Cardiac muscle cell (in vitro differentiated cells and primary cell): ENCODE measurements at places on chromosomes 5 and 9. TPM values are rescaled to one million over a fixed set of nuclear protein-coding genes. Genes with fewer than 3 reads are reported as not detected.
A peak's percentile ranks its signal among the peaks of the same experiment; 100 is the strongest.

- DNase-seq = peak; percentile 93
- no peaks in the 10 kb centered on the region for H3K27me3 ChIP-seq
- H3K27ac ChIP-seq = peak overlapping the region; percentile 73
These were observed 212.8 kb downstream of the NXNL2 start for GRCh38 chr9:88747768-88748167.

DNA sequence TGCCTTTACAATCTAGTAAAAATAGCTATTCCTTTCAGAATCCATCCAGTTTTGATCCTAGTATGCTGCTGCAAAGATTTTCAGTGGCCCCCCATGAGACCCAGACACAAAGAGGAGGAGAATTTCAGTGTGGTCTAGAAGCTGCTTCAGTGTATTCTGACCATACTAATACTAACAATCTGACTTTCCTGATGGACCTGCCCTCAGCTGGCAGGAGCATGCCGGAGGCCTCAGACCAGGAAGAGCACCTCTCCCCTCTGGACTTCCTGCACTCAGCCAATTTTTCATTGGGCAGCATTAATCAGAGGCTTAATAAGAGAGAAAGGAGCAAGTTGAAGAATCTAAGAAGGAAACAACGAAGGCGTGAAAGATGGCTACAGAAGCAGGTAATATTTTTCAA lies 48.5 kb downstream of the RNF180 start:
- no peaks in the 10 kb centered on the region for H3K36me3 ChIP-seq
- no peak overlapping the region for H3K4me3 ChIP-seq
- peak overlapping the region; percentile 53 for H3K27ac ChIP-seq
- peaks cover 9% of the 10 kb centered on the region for H3K4me1 ChIP-seq
- no peaks in the 10 kb centered on the region for H3K27me3 ChIP-seq
- no peak for DNase-seq

DNA sequence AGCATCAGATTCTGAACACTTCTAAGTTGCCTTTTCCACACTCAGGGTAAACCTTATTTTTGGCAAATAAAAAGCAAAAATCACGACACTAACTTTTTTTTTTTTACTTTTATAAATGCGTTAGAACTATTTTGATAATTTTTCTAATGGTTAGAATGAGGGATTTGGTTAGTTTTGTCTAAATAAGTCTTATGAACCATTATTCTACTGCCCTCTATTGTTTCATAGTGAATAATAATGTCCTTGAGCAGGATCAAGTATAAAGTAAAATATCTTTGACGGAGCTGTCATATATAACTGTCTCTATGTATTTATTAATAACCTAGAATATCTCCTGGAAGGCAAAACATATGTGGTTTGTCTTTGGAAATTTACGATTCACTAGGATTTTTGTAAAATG lies 631.8 kb downstream of the GABRG2 start:
- DNase-seq = no peak
- H3K27ac ChIP-seq = no peak overlapping the region
- H3K4me1 ChIP-seq = no peaks in the 10 kb centered on the region

SPINK6 gene
- total RNA-seq = not detected in 2 replicates

DNA sequence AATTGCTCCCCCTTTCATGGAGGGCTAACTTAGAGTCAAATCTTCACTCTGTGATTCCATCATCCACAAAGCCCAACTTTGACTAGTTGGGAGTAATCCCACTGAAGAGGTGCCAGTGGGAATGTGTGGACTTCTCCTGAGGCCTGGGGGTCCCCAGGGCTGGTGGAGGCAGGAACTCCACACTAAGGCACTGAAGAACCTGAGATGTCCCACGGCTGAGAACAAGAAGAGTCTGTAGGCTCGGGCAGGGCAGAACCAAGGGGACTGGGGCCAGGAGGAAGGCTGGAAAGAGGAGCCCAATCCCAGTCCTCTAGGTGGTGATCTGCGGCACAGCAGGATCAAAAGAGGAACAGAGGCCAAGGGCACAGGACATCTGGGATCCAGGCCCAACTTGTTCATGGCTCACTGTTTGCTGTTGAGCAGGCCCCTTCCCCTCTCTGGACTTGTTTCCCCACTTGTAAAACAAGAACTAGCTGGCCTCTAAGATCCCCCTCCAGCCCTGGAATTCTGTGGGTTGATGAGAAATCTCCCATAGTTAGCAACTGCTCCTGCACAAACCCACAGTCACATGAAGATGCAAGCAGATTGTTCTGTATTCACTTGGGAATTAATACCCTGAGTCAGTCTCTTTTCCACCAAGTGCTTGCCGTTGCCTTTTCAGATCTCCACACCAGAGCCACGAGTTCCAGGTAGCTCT lies 32.7 kb upstream of the ALDH1B1 start:
- no peak for DNase-seq
- peaks cover 6% of the 10 kb centered on the region for H3K4me1 ChIP-seq
- H3K36me3 ChIP-seq = no peaks in the 10 kb centered on the region
- H3K27ac ChIP-seq = no peak overlapping the region
- no peaks in the 10 kb centered on the region for H3K27me3 ChIP-seq

- no peaks in the 10 kb centered on the region for H3K36me3 ChIP-seq
- DNase-seq = no peak
- no peaks in the 10 kb centered on the region for H3K27me3 ChIP-seq
- H3K4me1 ChIP-seq = peaks cover 38% of the 10 kb centered on the region
- H3K4me3 ChIP-seq = no peak overlapping the region
These were observed 296.7 kb upstream of the PANK3 start for GRCh38 chr5:168875832-168876231.

DNA sequence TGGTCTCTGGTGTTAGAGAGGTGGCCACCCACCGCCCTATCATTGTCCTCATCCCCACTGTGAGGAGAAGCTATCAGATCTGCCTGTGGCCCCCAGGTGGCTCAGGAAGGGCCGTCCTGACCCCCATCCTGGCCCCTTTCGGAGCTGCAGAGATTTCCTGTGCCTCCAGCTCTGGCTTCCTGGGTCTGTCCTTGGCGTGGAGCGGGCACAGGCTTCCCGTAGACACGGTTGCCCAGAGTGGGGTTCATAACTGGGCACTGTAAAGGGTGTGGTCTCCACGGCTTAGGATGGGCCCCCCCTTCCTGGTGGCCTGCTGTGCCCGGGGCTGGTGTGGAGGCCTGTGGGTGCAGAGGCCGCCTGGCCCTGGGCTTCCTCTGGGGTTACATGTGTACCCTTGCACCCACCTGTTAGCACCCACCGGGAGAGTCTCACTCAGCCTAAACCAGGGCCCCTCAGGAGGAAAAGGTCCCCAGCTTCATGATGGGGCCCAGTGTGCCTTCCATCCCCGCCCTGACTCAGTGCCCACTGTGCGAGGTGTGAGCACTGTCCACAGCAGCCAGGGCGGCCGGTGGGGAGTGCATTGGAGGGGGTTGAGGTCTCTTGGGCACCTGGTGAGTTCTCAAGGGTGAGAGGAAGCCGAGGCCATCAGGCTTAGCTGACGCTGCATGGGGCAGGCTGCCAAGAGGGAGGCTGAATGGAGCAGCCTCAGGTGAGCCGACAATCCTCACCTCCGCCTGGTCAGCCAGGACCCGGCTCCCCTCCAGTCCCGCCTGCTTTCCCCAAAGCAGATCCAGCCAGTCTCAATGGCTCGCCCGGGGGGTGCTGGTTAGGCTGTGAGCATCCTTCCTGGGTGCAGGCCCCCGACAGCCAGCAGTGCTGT lies 15.3 kb upstream of the AJM1 start:
- H3K4me3 ChIP-seq = no peak overlapping the region
- peaks cover 31% of the 10 kb centered on the region for H3K36me3 ChIP-seq
- DNase-seq = no peak
- H3K4me1 ChIP-seq = no peaks in the 10 kb centered on the region
- no peaks in the 10 kb centered on the region for H3K27me3 ChIP-seq

DNA sequence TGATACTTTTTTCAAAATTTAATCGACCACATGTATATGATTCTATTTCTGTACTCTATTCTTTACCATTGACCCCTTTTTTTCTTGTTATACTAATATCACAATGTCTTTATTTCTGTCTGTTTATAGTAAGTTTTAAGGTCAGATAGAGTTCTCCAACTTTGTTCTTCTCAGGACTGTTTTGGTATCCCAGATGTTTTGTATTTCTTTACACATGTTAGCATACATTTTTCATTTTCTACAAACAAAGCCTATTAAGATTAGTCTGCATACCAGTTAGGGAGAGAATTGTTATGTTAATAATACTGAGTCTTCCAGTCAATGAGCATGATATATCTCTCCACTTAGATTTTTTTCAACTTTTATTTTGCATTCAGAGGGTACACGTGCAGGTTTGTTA lies 8.2 kb upstream of the CAMK4 start:
- H3K36me3 ChIP-seq = no peaks in the 10 kb centered on the region
- no peak for DNase-seq
- no peaks in the 10 kb centered on the region for H3K4me1 ChIP-seq
- no peaks in the 10 kb centered on the region for H3K27me3 ChIP-seq

DNA sequence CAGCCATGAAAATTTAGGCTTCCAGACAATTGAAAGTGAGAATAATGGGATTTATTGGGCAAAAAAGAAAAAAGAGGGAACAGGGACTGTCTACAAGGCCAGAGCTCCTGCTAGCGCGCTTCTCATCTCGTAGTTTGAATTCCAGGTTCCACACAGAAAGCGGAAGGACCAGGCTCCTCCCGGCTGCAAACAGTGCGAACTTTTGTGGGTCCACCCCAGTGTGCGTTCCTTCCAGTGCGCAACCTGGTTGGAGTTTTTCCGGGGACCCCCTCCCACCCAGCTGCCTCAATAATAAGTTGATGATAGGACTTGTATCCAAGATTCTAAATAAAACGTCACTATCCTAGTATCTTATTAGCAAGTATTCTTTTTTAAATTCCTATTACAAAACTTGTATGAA lies 467.7 kb upstream of the TUSC1 start:
- DNase-seq = no peak
- H3K36me3 ChIP-seq = no peaks in the 10 kb centered on the region
- H3K4me1 ChIP-seq = no peaks in the 10 kb centered on the region
- no peaks in the 10 kb centered on the region for H3K27me3 ChIP-seq
- no peak overlapping the region for H3K4me3 ChIP-seq

DNA sequence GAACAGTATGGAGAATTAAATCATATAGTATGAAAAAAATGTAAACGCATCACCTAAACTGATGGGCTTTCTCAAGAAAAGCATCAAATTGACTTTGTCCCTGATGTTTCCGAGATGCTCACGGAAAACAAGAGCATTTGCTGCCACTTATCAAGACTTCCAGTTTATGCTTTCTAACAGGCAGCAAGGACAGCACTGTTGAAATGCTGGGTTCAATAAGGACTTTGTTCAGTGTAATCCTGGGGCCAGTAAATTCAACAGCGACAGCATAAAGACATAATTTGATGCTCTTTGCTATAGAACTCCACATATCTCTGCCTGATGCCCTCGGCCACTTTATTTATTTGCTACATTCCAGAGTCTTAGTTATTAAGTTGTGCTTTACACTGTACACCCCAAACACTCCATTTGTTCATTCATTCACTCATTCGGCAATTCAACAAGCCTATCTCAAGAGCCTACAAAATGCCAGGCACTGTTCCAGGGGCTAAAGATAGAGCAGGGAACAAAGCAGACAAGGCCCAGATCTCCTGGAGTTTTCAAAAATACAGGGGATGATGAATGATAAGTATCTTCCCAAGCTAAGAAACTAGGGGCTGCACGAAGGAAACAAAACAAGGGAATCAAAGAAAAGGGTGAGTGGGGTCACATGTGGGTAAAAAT lies 294.6 kb downstream of the ZNF608 start:
- H3K27me3 ChIP-seq = no peaks in the 10 kb centered on the region
- H3K36me3 ChIP-seq = no peaks in the 10 kb centered on the region
- peak overlapping the region; percentile 80 for H3K27ac ChIP-seq
- H3K4me3 ChIP-seq = no peak overlapping the region
- DNase-seq = peak; percentile 11

GRCh38 chr5:151740958-151741373 lies 17.5 kb downstream of the ATOX1 start:
- no peak for DNase-seq
- H3K27ac ChIP-seq = no peak overlapping the region
- H3K4me1 ChIP-seq = peaks cover 8% of the 10 kb centered on the region
- peaks cover 3% of the 10 kb centered on the region for H3K36me3 ChIP-seq

DNA sequence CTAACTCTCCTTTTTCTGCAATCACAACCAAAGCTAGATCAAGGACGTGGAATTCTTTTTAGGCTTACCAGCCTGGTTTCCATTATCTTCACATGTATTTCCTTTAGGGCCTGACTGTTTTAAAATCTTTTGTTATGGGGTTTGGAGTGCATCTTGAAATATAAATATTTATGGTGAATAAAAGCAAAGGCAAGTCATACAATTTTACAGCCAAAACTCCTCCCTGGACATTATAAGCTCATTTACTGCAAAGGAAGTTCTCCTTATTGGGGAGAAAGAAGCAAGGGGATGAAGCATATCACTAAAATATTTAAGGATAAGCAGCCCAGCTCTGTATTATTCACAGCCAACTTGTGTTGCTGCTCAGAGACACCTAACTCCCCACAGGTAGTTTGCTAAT lies 132.2 kb upstream of the TARS1 start:
- DNase-seq = no peak
- H3K27me3 ChIP-seq = no peaks in the 10 kb centered on the region
- no peak overlapping the region for H3K27ac ChIP-seq
- H3K4me3 ChIP-seq = no peak overlapping the region
- H3K36me3 ChIP-seq = no peaks in the 10 kb centered on the region

DNA sequence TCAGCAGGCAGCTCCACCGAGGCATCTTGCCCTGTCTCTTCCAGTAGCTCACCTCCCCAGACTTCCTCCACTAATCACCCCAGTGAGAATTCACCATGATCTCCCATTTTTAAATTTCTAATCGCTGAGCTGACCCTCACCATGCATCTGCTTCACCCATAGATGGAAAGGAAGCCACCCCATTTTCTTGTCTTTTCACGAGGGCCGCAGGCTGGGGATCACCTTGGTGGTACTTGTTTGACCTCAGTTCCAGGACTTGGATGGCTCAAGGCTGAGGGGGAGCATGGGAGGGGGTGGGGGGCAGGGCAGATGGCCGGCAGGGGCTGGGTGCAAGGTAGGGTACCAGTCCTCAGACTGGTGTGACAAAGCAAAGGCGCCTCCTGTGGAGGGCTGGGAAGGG lies 3.6 kb downstream of the PROP1 start:
- DNase-seq = no peak
- H3K36me3 ChIP-seq = no peaks in the 10 kb centered on the region
- H3K4me3 ChIP-seq = no peak overlapping the region
- H3K4me1 ChIP-seq = no peaks in the 10 kb centered on the region
- peaks cover 2% of the 10 kb centered on the region for H3K27me3 ChIP-seq

DNA sequence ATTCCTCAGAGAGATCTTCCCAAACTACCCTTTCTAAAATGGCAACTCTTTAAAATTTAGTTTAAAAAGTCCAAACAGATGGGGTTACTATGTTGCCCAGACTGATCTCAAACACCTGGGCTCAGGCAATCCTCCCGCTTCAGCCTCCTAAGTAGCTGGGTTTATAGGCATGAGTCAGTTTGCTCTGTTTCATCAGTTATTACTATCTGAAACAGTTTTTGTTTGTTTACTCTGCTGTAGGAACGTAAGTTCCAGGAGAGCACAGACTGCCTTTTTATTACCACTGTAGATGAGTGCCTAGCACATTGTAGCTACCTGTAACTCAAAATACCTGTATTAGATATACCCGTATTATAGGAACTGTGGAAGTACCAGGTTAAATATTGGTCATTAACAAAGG lies 89.4 kb downstream of the UHRF2 start:
- no peak overlapping the region for H3K4me3 ChIP-seq
- no peak overlapping the region for H3K27ac ChIP-seq
- H3K36me3 ChIP-seq = peaks cover 39% of the 10 kb centered on the region
- no peaks in the 10 kb centered on the region for H3K27me3 ChIP-seq

- no peaks in the 10 kb centered on the region for H3K27me3 ChIP-seq
- H3K27ac ChIP-seq = no peak overlapping the region
- no peaks in the 10 kb centered on the region for H3K36me3 ChIP-seq
- H3K4me1 ChIP-seq = no peaks in the 10 kb centered on the region
- no peak overlapping the region for H3K4me3 ChIP-seq
These were observed 139.1 kb upstream of the ERCC6L2 start for GRCh38 chr9:95736370-95736769.

FSTL4 gene
- 0.06 and 0.11 TPM in 2 replicates for total RNA-seq
